ENCODE measurements at places on chromosomes 2 and 18.
A peak's percentile ranks its signal among the peaks of the same experiment; 100 is the strongest.

DNA sequence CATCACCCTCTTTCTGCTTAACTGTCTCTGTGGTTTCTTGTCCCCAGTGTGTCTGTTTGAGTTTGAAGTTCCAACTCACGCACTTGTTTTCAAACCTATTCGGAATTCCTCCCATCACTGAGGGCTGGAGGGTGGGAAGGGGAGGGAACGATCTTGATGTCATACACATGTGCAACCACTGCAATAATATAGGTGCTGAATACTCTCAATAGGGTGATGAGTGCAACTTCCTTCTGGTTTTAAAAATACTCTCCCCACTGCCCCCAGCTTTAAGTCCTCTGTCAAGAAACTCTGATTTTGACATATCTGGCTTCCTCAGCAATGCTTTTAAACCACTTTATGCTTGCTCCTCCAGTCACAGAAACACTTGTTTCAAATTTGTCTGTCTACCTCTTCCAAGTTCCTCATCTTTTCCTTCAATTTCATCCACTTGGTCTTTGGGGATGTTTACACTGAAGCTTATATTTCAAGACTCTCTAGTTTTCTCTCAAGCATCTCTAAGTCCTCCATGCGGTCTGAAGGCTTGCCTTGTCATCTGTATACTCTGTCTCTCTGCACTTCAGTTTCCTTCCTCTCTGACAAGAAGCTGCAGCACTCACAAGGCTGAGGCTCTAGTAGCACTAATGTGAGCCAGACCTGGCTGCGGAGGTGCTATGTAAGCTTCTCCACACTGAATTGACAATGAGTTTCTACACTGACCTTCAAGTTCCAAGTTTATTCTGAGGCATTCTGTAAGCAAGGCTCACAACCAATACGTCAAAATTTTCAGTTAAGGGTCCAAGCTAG is 422.3 kb downstream of the ZEB2 start:
- DNase-seq = no peak

- no peak for DNase-seq
Observed at GRCh38 chr2:16640867-16641266, 24.8 kb downstream of the CYRIA start.

DNA sequence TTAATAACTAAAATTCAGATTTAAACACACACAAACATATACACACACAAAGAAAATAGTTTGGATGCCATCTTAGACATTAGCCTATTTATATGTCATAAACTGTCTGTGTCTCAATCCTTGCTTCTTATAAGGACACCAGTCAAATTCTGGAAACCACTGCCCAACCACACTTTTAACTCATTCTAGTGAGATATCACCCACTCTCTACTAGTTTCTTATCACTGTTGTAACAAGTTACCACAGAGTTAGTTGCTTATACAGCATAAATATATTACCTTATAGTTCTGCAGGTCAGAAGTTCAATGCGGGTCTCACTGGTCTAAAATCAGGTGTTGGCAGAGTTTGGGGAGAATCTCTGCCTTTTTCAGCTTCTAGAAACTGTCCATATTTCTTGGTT is 239.1 kb downstream of the MTX2 start:
- no peak for DNase-seq

DNA sequence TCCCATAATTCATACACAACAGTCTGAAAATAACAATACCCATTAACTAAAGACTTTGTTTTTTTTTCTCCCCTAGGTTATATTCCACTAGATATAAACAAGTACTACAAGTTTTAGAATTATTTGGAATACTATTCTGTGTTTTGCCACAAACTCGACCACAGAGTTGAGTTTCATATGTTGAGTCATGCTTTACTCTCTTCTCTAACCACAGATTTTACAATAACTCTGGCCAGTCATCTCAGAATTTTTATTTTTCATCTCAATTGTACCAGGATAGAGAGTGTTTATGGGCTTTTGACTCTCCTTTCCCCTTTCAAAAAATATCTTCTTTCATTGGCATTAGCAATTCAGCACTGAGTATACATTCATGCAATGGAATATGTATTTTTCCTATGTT is 348.7 kb upstream of the GALNT5 start:
- no peak for DNase-seq

DNA sequence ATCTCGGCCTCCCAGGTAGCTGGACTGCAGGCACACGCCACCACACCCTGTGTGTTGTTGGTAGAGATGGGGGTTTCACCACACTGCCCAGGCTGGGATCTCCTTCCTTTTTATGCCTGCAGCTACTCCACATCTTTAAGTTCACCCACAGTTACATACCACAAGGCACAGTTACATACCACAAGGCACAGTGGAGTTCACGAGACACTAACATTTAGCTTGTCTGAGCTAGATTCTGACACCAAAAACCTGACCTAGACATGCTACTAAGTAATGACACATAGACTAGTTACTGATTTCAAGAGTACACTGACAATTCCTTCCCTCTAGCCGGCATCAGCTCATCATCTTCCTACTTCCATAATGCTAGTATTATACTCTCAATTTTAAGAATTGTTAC is 4.3 kb downstream of the POLR2D start:
- DNase-seq = no peak

- DNase-seq = no peak
Observed at GRCh38 chr2:18045230-18045629, 166.8 kb downstream of the KCNS3 start.

- DNase-seq = no peak
Observed at GRCh38 chr2:120830096-120830830, 94.6 kb downstream of the GLI2 start.

- no peak for DNase-seq
Observed at GRCh38 chr2:54669677-54670484, 53.6 kb upstream of the EML6 start.

- DNase-seq = no peak
Observed at GRCh38 chr2:33494877-33495641, 18.6 kb downstream of the RASGRP3 start.

DNA sequence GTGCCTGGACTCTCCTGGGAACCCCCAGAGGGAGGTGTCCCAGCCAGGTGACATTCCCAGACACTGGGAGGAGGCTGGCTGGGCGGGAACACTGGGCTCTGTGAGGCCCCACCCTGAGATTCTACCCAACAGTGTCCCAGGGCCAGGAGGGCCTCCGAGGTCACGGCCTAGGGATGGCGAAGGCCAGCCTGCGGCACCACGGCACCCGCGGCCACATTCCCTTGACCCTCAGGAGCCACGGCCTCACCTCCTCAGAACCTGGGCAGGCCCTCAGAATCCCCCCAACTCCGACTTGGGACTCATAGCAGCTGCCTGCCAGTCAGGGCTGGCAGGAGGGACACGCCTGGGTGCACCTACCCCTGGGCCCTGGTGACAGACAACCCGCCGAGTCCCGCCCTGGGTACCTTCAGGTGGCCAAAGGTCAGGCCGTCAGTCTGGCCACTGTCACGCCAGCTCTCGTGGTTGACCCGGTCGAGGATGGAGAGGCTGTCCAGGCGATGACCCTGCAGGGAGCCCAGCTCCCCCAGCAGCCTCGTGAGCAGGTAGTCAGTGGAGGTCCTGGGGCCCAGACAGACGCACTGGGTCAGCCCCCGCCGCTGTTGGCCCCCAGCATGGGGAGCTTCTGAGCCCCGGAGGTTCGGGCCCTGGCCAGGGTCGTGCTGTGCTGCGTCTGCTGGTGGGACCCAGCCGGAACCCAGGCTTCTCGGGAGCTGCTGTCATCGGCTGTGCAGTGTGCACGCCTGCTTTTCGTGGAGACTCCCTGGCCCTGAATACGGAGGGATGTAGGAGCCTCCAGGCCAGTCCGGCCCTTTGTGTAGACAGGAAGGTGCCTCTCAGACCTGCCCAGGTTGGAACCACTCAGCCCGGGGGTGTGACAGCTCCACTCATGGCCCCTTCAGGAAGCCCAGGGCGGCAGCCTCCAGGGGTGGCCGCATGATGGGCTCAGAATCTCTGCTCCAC is 6.1 kb downstream of the MAB21L4 start:
- DNase-seq = no peak

GRCh38 chr2:72719416-72719815 is 106.4 kb downstream of the EXOC6B start:
- no peak for DNase-seq

GRCh38 chr2:176129813-176130146 is 275 bp downstream of the HOXD8 start:
- peak; percentile 50 for DNase-seq

- DNase-seq = no peak
Observed at GRCh38 chr2:43106559-43107527, 119.6 kb downstream of the ZFP36L2 start.

DNA sequence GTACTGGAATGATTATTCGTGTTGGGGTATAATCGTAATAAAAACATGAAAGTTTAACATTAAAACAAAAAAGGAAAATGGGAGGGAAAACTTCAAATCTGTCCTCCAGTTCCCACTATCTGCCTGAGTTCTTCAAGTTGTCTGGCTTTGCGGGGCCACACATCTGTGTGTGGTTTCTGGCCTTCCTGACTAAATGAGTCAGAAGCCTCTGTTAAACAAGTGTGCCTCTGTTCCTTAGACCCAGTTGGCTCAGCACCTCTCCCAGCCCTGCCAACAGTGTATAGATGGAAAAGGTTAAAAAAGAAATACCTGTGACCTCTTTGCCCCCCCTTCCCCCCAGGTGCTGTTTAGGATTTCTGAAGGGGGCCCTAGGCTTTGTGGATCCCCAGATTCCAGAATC is 30.2 kb downstream of the XDH start:
- DNase-seq = no peak

All from NCI-H774 (cell line).